ENCODE measurements at places on chromosomes 3 and 15.
A peak's percentile ranks its signal among the peaks of the same experiment; 100 is the strongest.

- DNase-seq, result no peak
Observed at GRCh38 chr15:42050484-42051255, 29.8 kb upstream of the PLA2G4E start.

DNA sequence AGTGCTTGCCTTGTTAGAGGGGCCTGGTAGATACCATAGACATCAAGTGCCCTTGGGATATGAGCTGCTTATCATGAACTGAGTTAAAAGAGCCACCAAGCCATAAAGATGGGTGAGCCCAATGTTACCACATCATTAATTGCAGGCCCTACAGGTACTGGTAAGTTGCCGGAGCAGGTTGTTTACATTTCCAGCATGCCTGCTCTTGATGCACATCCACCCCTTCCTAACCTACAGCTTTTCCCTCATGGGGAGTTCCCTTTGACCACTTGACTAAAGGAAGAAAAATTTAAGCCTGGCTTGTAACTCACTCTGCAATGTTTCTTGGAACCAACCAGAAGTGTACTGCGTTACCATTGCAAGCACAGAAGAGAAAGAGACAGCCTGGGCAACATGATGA lies 24.7 kb upstream of the ULK4 start:
- DNase-seq, result no peak

DNA sequence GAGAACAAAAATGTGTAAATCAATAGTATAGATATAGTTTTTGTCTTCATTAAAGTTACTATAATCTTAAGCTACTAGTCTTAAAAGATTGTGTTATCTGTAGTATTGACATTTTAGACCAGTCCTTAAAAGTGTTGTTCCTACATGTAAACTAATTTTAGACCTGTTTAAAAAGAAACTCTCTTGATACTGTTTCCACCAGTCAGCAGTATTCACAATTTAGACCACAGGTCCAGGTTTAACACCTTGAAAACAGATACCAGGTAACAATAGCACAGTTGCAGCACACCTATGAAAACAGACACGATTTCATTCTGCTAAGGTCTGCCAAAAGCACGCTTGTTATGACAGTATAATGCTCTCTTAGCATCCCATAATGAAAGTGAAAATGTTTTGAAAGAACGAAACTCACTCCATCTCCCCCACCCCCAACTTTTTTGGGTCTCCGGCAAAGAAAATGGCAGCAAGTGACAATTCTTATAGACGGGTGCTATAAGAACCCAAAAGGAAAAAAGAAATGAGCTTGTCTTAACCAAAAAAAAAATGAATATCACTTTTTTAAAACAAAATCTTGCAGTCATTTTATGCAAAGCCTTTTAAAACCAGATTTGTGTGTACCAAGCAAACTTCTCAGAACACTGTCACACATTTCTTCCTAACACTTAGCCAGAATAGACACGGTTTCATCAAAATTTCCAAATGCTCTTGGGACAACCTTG lies 1.6 kb downstream of the EIF4E3 start:
- DNase-seq, result no peak

DNA sequence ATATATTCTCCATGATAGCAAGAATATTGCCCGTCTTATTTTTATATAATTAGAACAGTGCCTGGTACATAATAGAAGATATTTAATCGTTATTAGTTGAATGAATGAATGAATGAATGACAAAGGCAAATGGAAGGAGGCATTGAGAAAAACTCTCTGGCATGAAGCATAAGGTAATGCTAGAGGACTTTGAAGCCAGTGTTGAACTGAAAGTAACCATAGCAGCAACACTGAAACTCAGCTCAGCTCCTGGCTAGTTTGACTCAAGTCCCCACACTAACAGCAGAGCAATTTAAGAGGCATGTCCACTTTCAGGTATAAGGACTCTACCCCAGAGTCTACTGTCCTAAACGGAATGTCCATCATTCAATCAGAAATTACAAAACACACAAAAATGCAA lies 227.0 kb downstream of the CPNE4 start:
- no peak for DNase-seq

- DNase-seq, result no peak
Observed at GRCh38 chr15:60859996-60860494, 369.1 kb downstream of the RORA start.

DNA sequence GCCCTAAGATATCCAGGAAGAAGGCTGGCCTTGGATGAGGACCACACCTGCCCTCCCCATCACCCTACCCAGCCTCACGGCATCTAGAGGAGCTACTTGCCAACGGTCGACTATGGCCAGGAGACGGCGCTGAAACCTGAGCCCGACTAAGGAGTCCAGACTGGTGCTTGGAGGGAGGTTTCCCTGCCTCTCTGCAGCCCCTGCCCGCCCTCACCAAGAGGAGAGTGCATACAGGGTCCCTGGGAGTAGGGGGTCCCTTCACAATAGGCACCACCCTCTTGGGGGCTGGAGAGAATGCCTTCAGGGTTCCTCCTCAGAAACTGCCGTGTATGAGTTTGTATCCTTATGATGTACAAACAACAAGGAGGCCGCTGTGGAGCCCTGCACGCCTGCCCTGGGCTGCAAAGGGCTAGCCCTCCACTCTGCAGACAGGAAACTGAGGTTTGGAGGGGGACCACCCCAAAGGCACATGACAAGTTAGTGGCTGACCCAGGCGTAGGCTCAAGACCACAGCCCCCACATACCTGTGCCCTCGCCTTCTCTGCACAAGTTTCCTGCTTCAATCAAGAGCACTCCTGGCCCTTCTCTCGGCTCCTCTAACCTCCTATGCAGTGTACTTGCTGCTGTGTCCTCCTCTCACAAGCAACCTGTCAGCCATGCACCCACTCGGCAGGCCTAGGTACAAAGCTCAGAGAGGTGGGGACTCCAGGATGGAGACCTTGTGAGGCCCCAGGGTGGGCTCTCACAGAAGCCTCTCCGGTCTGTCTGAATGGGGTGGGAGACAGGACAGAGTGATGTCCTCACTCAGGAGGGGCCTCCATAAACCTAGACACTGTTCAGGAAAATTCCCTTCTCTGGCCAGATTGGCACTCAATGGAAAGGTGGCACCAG lies 7.4 kb downstream of the KLF15 start:
- no peak for DNase-seq

DNA sequence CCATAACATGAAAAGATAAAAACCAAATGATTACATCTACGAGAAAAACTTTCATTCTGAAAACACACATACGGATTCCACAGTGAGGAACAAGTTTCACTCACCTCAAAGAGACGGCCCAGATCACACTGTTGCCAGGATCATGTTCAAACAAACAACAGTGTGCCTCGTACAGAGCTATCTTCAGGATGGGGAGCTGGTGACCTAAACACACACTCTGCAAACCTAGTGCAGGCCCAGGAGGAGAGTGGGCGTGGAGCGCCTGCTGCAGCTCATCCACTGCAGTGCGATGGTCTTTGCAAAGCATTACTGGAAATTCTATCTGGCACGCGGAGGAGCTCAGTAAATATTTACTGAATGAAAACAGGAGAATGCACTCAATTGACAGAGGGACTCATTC lies 38.5 kb downstream of the TAMM41 start:
- no peak for DNase-seq

DNA sequence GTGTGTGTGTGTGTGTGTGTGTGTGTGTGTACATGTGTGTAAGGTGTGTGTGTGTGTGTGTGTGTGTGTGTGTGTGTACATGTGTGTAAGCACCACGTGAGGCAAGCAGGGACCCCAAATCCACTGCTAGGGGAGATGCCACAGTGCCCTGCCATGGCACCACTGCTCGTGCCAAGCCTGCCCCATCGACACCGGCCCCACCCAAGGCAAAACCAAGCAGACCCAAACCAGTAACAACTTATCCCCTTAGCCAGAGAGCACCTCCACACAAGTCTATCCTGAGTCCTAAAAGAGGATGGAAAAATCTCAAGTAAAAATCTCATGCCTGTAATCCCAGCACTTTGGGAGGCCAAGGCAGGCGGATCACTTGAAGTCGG lies 45.1 kb downstream of the BDH1 start:
- DNase-seq, result no peak

DNA sequence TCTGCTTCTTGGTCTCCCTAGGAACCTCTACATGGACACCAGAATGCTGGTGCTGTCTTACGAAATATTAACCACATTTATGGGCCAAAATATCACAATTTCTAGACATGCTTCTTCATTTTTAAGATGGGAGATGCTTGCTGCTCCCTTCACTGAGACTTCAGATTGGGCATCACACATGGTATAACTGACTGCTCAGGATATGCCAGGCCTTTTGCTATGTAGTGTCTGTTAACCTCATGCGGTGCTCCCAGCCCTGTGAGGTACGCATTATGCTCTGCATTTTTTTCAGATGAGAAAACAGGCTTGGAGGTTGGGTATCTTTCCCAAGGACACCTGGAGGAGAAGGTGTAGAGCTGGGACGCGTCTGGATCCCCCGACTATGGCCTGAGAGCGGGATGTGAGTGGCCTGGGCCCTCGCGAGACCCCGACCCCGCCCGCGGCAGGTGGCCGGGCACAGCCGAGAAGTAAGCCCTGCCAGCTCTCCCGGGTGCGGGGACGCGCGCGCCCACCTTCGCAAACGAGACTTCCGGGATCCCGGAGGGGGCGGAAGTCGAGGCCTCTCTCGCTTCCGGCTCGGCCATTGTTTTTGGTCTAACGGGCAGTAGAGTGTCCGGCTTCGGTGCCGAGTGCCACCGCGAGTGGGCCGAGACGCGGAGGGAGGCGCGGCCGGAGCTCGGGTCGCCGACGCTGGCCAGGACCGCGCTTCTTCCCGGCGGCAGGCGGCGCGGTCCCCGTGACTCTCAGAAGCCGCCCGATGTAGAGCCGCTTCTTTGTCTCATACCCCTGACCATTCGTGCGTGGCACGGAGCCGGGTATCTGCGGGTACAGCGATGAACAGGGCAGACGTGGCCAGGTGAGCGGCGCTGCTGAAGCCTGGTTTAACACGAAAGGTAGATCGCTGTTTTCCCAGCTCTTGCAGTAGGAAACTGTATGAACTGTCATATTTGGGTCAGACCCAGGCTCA lies at the start of gene ZKSCAN7:
Gene ZKSCAN7 (plus strand): TSS at position 568 of the 967 bp plus-strand sequence. CDS start 1,855 bp downstream, outside the sequence.
- no peak for DNase-seq

DNA sequence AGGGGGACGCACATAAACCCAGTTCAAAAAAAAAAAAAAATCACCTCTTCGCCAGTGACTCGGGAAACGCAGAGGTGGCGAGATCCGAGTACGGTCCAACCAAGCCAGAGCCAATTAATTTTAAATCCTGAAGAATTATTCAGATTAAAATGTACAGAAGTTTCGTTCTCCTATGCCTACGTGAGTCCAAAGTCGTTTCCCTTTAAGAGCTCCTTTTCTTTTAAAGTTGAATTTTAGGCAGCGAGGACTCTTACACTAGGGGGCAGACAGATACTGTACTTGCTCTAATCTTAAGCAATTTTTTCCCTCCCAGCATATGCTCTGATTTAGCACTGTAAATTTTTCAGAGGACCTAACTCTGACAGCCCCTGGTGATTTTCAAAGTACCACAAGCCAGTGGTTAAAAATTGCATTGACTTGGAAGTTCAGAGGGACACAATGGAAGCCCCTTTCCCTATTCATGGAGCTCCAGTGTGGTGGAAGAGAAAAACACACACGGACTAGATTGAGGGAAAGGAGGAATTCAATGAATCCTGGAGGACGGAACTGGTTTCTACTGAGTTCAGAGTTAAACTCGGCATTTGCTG lies 3.3 kb upstream of the NR2F2 start:
- no peak for DNase-seq

DNA sequence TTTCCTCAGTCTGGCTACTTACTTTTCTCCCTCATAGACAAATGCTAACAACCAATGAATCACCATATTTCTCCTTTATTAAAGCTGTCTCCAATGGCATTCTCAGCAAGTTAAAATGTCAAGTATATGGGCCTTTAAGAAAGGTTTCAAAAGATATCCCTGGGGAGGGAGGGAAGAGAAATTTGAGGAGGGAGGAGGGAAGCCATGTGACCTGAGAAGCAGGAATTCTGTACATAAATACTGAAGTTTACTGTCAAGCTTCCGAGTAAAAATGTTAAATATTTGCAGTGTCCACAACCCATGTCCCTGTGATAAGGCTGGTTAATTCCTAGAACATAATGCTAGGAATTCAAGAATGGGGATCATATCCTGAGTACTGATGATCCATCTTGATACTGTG lies 175.9 kb downstream of the CNTN4 start:
- DNase-seq, result no peak

GRCh38 chr3:123130079-123130750 lies 63.4 kb downstream of the PDIA5 start:
- no peak for DNase-seq

GRCh38 chr3:57544181-57545125 lies at the start of gene DNAH12:
DNAH12 (minus strand) TSS chr3:57544344; CDS start chr3:57542870, 1,474 bp downstream.
- no peak for DNase-seq

DNA sequence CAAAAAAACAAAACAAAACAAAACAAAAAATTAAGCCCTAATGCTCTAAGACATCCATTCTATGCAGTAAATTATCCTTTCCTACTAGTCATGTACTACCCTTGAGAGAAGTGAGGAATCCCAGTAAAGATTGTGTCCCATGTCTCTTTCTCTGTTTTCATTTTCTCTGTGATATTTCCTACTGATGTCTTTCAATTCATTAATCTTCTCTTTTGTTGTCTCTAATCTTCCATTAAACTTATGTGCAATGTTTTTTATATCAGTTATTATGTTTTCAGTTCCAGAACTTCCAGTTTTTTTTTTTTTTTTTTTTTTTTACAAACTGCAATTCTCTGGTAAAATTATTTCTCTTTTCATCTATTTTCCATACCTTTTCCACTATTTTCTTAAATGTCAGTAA lies 44.1 kb upstream of the SLC12A8 start:
- no peak for DNase-seq

DNA sequence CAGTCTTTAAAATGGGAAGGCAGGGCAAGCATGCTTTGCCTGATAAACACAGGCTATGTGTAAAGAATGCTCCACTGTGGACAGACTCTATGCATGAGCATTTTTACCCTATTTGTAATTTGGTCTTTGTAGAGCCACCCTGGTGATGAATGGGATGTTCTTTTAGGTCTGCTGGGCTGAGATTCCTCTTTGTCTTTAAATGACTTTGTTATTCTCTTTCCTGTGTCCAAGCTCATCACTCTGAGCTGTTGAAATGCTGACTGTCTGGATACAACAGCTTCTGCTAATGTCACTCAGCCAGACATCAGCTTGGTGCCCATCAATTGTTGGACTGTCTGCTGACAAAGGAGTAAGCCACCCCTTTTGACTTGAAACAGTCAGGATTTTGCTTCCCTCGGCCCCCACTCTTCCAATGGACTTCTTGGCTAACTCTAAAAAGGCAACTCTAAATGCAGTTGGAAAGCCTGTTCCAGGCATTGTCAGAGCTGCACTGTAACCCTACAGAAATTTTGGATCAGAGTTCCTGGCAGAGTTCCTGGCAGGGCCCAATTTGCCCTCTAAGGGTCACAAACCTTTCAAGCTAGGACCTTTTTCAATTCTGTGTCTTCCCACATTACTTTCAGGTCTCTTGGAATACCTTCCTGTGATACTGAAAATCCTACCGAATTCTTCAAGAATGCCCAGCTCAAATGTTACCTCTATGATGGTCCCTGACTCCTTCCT lies 40.5 kb upstream of the EIF1B start:
- no peak for DNase-seq

- peak; percentile 40 for DNase-seq
Observed at GRCh38 chr3:184336547-184337398, 627 bp upstream of the FAM131A start.

DNA sequence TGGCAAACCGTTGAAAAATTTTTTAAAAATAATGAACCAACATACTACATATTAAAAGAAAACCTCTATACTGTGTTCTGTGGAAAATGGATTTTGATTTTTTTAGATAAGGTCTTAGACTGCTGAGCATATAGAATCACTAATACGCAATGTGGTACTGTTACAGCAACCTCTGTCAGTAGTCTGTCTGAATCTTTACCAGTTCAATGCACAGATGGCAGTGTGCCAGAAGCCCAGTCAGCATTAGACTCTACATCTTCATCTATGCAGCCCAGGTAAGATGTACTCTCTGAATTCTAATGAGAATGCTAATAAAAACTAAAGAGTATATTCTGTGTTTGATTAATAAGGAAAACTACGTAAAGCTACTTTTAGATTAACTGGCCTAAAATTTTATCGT lies 31.3 kb upstream of the FAH start:
- peak; percentile 59 for DNase-seq
